NCI-H1694 (cell line): ENCODE measurements at places on chromosomes 6 and 20.

DNA sequence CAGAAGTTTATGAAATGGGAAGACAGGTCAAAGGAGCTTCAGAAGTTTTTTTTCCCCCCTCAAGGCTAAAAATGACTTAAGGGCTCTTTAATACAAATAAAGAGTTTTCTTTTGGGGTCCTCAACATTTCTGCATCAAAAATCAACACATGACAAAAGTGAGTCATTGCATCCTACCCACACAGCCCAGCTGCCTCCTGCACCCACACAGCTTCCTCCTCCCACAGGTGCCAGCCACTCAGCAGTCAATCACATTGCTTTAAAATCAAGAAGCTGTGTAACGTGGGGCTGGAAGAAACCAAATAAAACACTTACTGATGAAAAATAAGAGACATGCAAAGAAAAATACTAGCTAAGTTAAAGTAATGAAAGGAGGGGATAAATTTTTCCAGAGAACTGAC, 68.5 kb downstream of the MAP3K5 start:
- no peak for DNase-seq

GRCh38 chr6:56862415-56863175, 92.3 kb upstream of the BEND6 start:
- DNase-seq = no peak

- DNase-seq = no peak
These were observed 12.9 kb downstream of the OR2A4 start for GRCh38 chr6:131688286-131688685.

DNA sequence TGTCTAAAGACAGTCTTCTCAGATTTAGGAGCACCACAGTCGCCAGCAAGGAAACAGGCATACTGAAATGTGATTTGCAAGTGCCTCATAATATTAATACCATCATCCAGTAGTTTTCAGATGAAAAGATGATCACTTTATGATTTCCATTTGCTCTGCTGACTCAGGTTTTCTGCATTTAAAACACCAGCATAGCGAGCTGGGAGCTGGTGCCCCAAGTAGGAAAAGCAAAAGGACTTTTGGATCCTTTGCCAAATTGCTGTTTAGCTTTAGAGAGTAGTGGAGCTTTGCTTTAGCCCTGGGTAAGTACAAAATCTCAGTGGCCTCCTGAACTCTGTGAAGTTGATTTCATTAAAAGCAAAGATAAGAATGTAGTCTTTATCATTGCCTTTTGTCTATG, 78.5 kb downstream of the JAG1 start:
- no peak for DNase-seq

DNA sequence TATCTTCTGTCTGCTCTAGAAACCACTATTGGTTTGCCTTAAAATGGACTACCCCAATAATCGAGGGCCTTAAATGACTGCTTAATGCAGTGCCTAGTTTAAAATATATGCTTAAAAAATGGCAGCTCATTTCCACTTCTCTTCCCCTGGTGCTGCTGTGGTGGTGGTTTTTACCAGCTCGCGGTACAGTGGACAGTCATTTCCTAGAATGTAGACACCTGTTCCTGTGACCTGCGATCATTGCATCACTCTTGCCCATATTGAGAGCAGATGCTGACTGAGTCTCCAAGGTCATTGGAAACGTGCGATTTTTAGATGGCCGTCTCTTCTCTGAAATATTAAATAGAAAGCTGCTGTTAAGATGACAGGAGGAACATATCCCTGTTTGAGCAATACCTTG, 164.1 kb downstream of the UTRN start:
- DNase-seq = no peak

DNA sequence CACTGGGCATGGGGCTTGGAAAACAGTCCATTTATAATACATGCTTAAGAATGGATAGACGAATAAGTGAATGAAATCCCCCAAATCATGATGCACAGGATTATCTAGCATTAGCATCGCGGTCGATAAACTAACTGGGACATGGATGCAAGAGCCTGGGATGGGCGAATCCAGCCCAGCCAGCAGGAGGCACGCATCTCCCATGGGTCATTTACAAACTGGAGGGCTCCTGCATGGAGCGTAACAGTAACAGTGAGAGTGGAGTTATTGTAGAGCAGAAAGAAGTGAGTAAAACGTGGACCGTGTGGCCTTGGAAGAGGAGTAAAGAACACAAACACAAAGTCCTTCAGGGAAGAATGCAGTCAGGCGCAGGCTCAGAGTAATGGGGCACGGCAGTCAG, 136.5 kb downstream of the AGPAT4 start:
- no peak for DNase-seq

DNA sequence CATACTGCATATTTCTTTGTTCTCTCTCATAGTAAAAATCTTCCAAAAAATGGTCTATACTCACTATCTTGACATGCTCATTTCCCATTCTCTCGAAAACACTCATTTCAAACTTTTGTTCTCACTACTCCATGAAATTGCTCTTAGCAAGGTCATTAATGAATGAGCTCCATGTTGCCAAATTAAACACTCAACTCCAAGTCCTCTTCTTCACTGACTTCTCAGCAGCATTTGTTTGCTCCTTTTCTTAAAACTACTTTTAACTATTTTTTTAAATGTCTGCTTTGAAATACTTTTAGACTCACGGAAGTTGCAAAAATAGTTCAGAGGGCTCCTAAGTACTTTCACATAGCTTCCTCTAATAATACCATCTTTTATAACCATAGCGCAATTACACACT, 274.0 kb upstream of the PREP start:
- DNase-seq = no peak

- no peak for DNase-seq
These were observed 83.1 kb upstream of the PTPN1 start for GRCh38 chr20:50426866-50427718.

DNA sequence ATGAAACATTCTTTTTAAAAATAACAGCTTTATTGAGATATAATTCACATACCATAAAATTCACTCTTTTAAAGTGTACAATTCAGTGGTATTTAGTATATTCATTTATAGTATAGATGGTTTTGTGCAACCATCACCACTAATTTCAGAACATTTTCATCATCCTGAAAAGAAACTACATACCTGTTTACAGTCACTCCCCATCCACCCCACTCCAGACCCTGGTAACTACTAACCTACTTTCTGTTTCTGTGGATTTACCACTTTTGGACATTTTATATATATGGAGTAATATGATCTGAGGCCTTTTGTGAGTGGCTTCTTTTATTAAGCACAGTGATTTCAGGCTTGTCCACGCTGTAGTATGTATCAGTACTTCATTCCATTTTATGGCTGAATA, 2.5 kb upstream of the TMEM217 start:
- no peak for DNase-seq
